ENCODE measurements at places on chromosomes 11 and 22. TPM values are rescaled to one million over a fixed set of nuclear protein-coding genes. Genes with fewer than 3 reads are reported as not detected.

The C11orf97 gene
- total RNA-seq: not detected

The SCUBE1 gene
- not detected for total RNA-seq

GRCh38 chr11:111635706-111636045 is 33.4 kb downstream of the SIK2 start:
- DNase-seq: no peak

The ACTN3 gene
- 0.23 TPM for total RNA-seq

- no peak for DNase-seq
Measured at GRCh38 chr11:85759915-85760314, 51.0 kb downstream of the SYTL2 start.

The SPDYC gene
- total RNA-seq: not detected

GRCh38 chr22:45091254-45091854 is 72.4 kb upstream of the NUP50 start:
- DNase-seq: no peak

DNA sequence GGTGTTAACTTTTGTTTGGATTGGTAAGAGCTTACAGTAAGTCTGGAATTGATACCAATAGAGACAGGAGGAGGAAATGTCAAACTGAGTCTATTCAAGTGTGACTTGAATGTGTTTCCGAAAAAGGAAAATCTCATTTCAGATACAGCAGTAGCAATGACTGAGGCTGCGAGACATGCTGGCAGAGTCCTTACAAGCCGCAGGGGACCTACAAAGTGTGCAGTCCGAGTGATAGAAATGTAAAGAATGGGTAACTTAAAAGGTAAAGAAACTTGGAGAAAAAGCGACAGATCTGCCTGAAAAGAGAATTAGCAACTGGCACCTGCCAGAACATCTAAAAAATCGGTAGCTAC is 444 bp downstream of the CWF19L2 start:
- DNase-seq: peak; percentile 21

The MYOD1 gene
- total RNA-seq: not detected

- DNase-seq: peak; percentile 94
Measured at GRCh38 chr11:65420979-65421793, 1.4 kb upstream of the NEAT1 start.

DNA sequence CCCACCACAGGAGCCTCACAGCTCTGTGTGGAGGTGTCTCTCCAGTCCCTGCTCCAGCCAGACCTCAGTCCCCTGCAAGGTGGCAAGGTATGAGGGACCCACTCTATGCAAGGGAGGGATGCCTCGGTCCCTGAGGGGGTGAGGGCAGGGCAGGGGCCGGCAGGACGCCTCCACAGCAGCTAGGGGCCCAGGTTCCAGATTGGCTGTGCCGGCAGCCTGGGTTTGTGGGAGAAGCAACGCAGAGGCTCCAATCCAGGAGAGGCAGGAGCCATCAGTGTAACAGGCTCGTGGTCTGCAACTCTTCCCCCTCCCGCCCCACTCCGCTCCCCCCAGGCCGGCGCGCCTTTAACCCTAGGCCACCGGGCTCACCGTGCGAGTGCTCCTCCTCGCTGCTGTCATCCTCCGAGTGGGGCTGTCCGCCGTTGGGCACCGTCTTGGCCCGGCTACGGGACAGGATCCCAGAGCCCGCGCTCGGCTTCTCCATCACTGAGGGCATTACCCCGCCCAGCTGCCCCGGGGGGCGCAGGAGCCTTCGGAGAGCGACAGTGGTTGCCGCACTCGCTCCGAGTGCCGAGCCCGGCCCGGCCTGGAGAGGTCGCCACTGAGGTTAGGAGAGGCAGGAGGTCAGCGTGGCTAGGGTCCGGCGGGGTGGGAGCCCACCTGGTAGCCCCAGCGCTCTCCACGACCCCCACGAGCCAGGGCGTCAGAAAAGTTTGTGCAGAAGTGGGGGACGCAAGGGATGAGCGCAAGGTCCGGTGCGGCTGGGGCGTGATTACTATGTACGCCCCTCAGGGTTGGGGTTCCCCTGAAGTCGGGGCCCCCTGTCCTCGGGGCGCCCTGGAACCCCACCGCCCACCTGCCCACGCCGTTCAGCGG is 765 bp downstream of the RCOR2 start:
- DNase-seq: peak; percentile 33

The E2F8 gene
- total RNA-seq: 59.7 TPM

GRCh38 chr11:88541006-88541405 is 203.5 kb upstream of the CTSC start:
- no peak for DNase-seq
